ENCODE measurements at places on chromosomes 5 and 9.

DNA sequence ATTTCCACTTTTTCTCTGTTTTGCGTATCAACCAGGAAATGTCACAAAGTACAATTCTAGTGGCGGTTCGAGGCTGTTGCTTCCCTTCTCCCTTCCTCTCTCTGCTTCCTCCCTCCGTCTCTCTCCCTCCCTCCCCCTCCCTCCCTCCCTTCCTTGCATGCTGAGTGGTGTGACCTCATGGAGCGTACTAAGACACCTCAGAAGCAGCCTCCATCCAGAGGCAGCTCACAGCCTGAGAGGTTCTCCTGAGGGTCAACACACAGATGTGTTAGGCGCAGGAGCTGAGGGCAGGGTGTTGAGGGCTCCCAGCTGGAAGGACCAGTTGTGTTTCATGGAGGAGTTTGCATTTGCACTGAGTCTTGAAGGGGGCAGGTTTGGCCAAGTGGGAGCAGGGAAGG, 57.7 kb downstream of the COL5A1 start:
- DNase-seq: no peak

- no peak for DNase-seq
Measured at GRCh38 chr9:124813501-124814163, 36.7 kb downstream of the OLFML2A start.

DNA sequence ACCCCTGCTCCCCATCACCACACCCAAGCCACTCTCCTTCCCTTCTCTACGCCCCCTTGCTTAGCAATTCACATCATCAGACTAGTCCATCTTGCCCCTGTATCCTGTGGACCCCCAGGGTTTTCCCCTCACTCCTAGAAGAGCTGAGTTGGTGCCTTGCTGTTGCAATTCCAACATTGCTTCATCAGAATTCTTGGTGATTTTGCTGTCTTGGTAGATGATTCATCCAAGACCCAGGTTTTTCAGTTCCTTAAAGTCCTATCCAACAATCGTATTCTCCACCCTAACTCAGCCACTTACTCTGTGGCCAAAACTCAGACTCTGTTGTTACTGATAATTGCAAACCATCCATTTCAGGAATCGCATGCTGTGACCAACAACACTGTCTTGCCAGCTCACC, 21.4 kb upstream of the CCNJL start:
- no peak for DNase-seq

- no peak for DNase-seq
Measured at GRCh38 chr9:112485574-112485973, 1.1 kb upstream of the KIAA1958 start.

DNA sequence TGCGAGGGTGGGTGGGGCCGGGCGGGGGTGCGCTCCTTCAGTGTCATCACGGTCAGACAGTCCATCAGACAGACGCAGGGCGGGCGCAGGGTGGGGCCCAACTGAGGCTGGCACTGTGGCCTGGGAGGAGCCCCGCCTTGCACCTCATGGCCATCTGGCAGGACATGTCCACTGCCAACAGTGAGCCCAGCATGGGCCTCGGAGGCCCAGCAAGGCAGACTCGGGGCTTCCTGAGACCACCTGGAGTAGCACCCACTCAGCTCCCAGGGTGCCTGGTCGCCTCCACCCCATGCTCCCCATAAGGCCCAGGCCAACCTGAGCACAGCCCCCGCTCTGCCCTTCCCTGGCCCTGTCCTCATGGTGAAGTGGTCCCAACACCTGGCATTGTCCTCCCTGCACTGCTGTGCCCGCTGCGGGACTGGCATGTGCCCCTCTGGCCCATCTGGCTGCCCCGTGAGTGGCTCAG, 8.5 kb upstream of the GPSM1 start:
- no peak for DNase-seq

GRCh38 chr5:168992016-168992415, 308.9 kb downstream of the SLIT3 start:
- no peak for DNase-seq

DNA sequence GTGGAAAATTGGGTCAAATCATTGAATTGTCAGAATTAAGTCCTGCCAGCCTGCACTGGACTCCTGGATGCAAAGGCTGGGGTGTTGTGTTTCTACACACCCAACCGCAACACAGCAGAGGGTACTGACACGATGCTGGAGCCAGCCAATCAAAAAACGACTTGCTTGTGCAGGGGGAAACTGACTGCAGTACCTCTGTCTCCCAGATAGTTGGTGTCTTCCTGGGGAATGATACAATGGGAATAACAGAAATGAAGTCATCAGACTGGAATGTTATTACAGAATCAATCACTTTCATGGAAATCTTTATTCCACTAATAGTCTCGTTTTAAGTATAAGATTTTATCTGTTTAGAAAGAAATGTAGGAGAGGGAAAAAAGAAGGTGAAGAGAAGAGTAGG, 330.3 kb downstream of the MLLT3 start:
- no peak for DNase-seq

DNA sequence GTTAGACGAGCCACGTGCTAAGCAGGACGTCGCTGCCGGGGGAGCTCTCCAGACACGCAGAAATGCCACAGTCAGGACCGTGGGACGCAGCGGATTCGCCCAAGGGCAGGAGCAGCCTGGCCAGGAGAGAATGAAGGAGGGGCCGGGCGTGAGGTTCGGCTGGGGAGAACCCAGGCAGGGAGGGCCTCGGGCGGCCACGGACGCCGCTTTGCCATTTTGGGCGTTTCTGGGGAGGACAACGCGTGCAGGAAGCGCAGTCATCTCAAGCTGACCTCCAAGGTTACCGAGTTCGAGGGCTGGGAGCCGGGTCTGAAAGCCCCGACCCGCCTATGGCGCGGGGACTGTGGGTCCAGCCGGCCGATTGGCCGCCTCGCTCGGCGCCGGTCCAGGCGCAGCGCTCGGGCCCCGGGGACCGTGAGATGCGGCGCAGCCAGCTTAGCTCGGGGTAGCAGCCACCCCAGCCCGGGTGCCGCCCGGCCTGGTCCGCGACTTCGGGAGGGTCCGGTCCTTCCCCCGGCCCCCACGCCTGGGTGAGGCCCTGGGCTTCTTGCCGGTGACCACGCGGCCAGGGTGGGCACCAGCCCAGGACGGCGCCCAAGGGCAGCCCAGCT, 760 bp upstream of the MAN1B1 start:
- no peak for DNase-seq

GRCh38 chr9:2824564-2824963, 19.3 kb downstream of the PUM3 start:
- DNase-seq: no peak

GRCh38 chr9:41229408-41230401, 40.6 kb upstream of the ZNG1F start:
- DNase-seq: no peak

- DNase-seq: no peak
Measured at GRCh38 chr5:108827131-108827530, 79.4 kb downstream of the FER start.

DNA sequence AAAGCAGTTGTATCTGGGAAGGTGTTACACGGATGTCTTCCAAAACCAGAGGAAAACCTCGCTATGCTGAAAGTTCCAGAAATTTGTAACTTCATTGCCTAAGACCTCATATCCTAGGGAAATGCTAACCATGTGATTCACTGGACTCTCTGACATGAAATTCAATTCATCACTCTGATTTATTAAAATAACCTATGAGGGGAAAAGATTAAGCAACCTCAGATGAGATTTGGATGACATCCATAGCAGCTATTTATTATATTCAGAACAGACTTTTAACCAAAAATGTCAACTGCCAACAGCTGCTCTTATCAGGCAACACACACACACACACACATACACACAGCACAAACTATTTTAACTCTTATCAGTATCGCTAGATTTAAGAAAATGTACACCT, 1006.4 kb upstream of the CTNND2 start:
- DNase-seq: no peak

DNA sequence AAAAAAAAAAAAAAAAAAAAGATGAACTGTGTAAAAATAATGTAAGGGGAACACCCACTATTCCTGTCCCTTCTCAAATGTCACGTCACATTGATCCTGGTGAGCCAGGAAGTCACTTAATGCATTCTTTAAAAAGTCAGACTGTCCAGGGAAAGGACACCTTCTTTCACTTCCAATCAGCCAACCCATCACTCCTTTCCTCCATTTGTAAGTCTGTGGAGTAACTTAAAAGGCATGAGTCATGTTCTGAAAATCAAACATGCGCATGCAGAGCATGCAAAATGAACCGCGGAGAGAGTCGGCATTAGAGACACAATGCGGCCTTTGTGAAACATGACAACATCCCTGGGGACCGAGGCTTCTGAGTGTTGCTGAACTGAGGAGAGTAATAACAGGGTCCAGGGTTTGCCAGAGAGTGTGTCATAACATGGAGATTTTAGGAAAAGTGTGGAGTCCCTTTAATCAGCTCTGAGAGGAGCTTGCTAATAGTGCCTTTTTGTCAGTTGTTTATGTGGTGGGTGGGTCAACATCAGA, 77.6 kb upstream of the SEMA6A start:
- DNase-seq: no peak

GRCh38 chr9:110338143-110338542, 480 bp upstream of the TXNDC8 start:
- DNase-seq: no peak

GRCh38 chr5:39541920-39542319, 117.1 kb upstream of the DAB2 start:
- no peak for DNase-seq

DNA sequence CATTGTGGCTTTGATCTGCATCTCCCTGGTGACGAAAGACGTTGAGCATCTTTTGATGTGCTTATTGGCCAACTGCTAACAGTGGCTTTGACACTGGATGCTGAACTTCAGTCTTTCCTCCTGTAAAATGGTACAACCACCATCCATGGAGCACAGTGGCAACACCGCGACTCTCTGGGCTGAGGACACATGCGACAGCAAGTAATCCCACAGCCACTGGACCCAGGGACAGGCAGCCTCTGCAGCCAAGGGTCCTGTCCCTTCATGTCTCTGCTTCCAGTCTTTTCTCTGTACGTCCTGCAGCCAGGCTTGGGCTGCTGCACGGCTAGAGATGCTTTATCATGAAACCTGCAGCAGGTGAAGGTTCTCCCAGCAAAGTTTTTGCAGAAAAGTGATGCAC, 83.5 kb downstream of the DAP start:
- no peak for DNase-seq

GRCh38 chr5:37871023-37871815, 31.4 kb upstream of the GDNF start:
- no peak for DNase-seq

GRCh38 chr5:655406-655805, 37.7 kb downstream of the TPPP start:
- DNase-seq: no peak

GRCh38 chr9:92749071-92749933, 15.3 kb downstream of the BICD2 start:
- DNase-seq: peak; percentile 77

DNA sequence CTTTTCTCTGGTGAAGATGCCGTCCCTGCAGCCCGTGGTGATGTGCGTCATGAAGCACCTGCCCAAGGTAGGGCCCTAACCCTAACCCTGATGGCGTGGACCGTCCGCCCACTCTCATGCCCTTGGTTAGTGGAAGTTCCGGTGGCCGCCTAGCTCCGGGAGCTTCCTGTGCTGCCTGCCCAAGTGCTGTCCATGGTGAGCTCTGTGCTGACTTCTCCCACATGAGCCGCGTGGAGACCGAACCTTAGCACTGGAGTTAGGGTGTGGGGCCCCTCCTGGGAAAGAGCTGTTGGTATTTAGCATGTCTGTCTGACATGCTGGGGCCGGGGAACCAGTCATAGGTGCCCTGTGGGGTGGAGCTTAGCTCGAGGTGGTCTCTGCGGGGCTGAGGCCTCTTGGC, 1.2 kb downstream of the NELFB start:
- DNase-seq: no peak

Measured in NCI-H1105 (cell line).